Heart right ventricle (tissue), 16 donors: ENCODE measurements at places on chromosomes 5 and 9. TPM values are rescaled to one million over a fixed set of nuclear protein-coding genes. Genes with fewer than 3 reads are reported as not detected.

NOL6 gene
- total RNA-seq = 13.7 TPM

C7 gene
- 94.0 TPM for total RNA-seq

IFNA16 gene
- not detected for total RNA-seq

HMMR gene
- 1.6 TPM for total RNA-seq

PCDHB3 gene
- total RNA-seq = 1.2 TPM
